ENCODE measurements at places on chromosomes 5 and 9.

DNA sequence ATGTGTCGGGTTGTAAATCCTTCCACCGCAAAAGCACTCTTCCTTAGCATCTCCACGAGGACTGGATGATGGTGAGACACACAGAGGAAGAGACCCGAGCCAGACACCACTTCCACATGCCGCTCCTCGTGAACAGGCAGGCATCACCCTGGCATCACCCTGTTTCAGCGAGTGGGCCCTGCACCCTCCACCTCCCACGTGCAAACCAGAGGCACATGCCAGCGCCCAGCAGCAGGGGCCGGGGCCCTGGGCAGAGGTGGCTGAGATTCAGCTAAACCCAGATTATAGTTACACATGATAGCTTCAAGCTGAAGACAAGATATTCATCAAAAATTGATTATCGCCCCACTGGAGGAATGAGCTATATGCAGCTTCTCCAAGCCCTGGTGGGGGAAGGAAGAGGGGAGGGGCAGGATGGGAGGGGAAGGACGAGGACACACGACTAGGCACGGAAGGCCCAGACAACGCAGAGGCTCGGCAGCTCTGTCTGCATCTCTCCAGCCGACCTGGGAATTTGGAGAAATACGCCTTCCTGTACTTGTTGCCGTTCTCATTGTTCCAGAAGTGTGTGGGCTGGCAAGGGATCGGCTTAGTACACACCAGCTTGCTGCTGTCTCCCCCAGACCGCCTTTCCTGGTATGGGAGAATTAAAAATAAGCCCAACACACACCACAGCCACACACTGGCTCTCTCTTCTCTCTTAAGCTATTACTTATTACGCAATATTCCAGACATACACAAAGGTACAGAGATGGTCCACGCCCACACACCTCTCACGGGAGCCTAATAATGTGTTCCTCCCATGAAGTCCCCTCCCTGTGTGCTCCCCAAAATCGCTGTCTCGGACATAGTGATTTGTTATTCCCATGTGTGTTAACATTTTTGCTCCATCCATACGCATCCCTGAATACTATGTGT is 50.4 kb upstream of the ZNF354A start:
- DNase-seq, result no peak

GRCh38 chr9:134436379-134436762 is 110.1 kb downstream of the RXRA start:
- no peak for DNase-seq

DNA sequence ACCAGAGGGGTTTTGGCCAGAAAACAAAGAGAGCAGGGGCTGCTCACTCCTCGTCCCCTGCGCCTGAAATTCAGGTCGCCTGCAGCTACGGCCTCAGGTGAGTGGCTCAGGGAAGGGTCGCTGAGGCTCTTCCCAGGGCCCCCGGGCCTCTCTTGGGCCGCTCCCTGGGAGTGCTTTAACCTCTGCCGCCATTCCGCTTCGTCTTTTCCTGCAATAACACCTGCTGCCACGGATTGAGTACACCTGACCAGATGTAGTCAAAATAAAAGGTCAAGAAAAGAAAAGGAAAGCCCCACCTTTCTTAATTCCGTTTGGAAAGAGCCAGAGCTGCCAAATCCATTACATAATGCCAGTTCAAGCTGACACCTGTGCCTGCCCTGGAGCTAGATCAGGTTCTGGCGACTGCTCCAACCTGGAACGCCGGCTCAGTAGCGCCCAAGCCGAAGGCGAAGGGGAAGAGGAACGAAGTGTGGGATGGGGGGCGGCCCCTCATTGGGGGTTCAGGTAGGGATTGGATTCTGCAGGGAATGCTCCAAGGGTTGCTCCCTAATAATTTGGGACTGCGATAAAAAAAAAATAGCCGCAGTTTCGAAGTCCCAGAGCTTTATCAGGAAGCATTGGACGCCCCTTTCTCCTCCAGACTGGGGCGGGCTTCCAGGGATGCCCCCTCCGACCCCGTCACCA is 193.9 kb downstream of the MEF2C start:
- no peak for DNase-seq

DNA sequence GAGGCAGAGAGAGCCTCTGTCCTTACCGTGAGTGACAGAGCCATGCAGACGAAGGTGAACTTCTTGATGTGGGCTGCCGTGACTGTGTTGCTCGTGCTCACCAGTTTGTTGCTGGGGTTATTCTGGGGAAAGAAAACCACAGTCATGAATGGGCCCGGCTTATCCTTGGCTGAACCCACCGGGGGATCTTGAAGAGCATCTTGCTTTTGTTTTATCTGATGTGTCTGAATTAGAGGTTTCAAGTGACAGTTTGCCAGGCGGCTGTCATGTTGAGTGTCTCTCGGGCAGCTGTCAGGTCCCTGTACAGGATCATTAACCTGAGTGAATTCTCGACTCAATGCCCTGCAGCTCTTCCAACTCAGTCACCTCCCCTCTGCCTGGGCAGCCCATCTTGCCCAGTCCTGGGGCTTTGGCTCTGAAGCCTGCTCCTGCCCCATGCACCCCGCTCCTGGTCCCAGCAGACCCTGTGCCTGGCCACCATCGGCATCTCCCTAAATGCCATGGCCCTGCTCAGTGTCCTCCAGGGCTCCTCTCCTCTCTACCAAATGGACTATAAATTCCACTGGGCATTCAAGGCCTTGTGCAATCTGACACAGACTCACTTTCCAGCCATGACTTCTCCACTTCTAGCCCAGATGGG is 77.4 kb downstream of the OTULIN start:
- no peak for DNase-seq

DNA sequence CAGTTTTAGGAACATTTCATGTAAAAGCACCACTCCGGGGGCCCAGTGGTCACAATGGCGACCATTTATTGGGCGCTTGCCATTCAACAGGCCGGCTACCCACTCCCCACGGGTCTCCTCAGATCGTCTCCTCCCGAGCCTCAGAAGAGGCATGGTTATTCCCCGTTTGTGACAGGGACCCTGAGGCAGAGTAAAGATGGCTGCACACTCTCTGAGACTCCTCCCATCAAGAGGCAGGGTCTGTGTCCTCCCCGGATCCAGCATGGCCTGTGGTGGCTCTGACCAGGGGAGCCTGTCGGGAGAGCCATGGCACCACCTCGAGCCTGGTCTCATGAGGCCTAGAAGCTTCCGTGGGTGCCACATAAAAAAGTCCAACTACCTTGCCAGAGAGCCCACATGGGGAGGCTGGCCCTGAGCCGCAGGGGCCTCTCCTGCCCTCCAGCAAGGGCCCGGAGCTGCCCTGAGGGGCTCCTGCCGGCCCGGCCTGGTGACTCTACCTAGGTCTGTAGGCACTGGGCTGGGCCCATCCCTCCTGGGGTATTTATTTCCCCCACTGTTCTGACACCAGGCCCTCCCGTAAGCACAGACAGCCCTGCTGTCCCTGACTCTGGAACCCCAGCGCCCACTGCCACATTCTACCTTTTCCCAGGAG is 90.8 kb downstream of the VAV2 start:
- DNase-seq, result no peak

DNA sequence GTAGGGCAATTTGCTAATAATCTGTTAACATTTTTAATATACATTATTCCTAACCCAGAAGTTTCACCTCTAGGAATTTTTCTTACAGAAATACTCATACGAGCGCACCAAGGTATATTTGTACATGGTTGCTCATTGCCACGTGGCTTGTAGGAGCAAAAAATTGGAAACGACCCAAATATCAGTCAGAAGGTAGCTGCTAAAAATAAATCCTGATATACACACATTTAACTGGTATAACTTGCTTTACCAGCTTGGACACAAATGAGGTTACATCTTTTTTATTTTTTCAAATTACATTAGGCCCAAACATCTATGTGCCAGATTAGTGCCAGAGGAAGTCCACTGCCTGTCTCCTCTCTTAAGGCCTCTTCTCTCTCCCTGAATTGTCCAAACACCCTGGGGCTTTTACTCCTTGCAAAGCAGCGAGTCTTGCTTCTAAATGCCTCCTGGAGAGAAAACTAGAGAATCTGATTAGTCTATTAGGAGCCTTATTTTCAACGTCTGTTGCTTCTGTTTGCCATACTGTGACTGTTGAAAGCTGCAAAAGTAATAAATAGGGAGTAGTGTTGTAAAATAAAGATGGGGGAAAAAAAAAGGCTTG is 92.0 kb upstream of the SSBP2 start:
- DNase-seq, result no peak

DNA sequence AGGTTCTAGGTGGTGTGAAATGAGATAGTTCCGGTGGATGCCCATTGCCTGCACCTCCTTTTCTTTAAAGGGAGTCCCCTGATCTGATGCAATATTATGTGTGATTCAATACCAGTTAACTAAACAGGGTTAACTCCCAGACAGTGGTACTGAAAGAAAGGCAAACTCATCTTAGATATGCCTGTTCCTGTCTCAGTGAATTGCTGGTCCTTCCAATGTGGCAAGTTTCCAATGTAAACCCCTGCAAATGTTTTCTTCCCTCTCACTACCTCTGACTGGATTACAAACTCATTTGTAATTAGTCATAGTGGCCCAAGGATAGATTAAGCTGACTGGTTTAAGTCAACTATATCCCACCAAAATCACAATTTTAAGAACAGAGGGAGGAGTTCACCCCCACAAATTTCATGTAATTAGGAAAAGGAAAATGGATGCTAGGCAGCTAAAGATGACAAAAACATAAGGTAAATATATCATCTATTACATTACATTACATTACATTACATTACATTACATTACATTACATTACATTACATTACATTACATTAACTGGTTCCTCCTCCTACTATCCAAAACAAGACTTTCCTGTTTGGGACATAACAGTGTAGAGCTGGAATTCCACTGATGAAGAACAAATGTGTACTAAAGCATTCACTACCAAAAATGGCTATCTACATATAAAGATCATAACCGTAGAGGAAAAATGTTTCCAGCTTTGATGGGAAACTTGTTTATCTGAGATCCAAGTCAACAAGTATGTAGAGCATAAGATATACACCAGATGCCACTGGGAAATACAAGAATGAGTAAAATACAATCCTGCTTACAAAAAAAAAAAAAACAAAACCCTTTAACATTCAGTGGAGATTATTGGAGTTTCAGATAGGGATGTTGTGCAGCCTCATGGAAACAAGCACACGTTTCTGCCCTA is 121.5 kb upstream of the SNX2 start:
- no peak for DNase-seq

GRCh38 chr9:113499153-113499875 is 35.8 kb downstream of the RGS3 start:
- DNase-seq, result no peak

DNA sequence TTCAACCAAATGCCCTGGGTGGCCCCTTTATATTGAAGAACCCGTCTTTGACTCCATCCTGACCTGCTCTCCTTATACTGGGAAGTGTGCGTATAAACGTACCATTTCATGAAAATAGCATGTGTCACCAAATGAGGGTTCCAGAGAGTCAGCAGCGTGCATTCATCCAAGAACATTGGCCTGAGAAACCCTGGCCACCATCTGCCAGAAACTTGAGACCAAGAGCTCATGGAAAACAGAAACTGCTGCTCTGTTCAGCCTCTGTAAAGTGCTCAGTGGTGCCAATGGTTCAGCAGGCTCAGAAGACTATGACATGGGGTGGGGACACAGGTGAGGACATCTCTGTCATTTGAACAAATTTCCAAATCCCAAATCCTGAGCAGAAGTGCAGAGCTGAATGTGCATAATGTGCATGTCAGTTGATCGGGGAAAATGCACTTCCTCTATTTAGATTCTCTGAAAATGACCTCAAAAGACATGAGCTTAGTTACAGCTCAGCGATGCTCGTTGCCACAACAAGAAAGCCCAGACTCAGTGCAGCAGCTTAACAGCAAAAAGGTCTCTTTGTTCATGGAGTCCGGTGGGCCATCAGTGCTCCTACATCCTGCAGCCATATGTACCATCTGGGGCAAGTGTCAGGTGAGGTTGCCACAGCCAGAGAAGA is 176.1 kb downstream of the ATPSCKMT start:
- DNase-seq, result no peak

- DNase-seq, result no peak
These were observed 17.6 kb downstream of the RGMB start for GRCh38 chr5:98791001-98791519.

- no peak for DNase-seq
These were observed 32.3 kb upstream of the NIPBL start for GRCh38 chr5:36844305-36844704.

DNA sequence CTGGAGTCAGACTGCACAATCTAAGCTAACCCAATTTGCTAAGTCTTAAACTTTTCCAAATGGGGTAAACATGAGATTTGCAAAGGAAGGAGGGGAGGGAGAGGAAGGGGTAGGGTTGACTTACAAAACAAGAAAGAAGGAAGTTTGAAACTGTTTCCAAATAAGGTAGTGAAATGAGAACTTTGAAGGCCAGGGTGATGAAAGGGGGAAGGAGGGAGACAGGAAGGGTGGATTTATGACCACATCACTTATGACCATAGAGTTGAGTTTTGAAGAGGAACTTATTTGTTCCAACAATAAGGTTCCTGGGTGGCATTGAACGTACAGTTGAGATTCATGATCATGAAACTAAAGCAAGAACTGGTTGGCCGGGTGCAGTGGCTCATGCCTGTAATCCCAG is 72.5 kb upstream of the DAPK1 start:
- DNase-seq, result no peak

- DNase-seq, result no peak
These were observed 37.6 kb upstream of the TRMT10B start for GRCh38 chr9:37715991-37716505.

- no peak for DNase-seq
These were observed 90.1 kb upstream of the SLC12A2 start for GRCh38 chr5:127993476-127993875.

- DNase-seq, result no peak
These were observed 175.1 kb downstream of the RORB start for GRCh38 chr9:74672237-74672636.

GRCh38 chr9:35954942-35955546 is 2.9 kb downstream of the OR2S2 start:
- DNase-seq, result peak; percentile 38

GRCh38 chr5:116652903-116653302 is 78.3 kb upstream of the SEMA6A start:
- no peak for DNase-seq

GRCh38 chr5:87243161-87243844 is 24.4 kb upstream of the RASA1 start:
- DNase-seq, result no peak

DNA sequence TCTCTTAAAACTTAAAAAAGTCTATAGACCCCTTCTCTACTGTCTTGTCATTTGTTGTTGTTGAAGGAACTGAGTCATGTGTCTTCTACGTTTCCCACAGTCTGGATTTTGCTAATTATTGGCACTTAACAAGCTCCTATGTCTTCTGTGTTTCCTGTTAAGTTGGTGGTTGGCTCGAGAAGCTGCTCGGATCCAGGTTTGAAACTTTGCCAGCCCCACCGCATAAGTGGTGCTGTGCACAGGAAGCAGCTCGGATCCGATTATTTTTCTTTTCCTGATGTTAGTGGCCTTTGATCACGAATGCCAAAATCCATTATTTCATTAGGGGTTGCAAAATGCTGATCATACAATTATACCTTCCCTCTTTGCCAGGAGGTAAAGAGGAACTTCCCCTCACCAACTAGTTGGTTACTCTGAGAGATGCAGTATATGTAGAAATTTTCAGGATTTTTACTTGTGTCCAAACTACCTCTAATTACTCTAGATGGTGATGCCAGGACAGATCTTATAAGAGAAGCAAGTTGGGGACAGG is 186.5 kb downstream of the NSG2 start:
- DNase-seq, result no peak

All from activated CD4-positive, alpha-beta T cell treated with anti-CD3 and anti-CD28 coated beads, Interleukin-2, amount 50 U/mL, for 4 hours (primary cell).